CD4-positive, alpha-beta T cell treated with Interleukin-10 for 1 hour (primary cell): ENCODE measurements at places on chromosomes 2 and 18.

GRCh38 chr2:112701052-112701451 lies 19.8 kb upstream of the NT5DC4 start:
- no peak for DNase-seq

DNA sequence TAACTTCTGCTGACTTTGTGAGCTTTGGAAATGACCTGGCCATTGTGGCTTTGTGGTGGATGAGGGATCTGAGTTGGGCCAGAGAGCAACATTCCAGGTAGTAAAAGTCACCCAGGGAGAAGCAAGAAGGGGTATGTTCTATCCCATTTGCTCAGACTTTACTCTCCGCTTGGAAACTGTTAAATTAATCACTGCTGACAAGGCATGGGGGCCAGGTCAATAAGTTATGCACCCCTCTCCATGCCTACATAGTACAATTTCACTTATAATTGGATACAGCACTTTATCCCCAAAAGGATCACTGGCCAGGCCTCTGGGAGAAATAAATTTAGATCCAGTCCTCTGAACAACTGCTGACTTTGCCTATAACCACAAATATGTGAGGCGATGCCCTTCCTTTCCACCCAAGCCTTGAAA lies 92.1 kb downstream of the RPRM start:
- DNase-seq, result no peak

DNA sequence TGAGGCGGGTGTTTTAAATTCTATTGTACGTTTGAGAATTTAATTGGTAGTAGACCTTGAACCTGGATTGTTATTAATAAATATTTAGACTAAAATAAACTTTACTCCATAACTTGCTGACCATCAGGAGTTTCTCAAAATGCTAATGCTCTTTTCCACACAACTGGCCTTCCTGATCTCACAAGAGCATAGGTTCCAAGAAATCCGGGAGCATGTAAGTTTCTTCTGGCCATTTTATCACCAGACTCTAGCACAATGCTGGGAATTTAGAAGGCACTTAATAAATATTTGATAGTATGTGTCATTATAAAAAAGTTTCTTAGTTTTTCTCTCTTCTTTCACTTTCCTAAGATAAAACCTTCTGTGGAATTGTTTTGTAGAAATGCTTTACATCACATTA lies 2047.1 kb downstream of the SUCLG1 start:
- no peak for DNase-seq

DNA sequence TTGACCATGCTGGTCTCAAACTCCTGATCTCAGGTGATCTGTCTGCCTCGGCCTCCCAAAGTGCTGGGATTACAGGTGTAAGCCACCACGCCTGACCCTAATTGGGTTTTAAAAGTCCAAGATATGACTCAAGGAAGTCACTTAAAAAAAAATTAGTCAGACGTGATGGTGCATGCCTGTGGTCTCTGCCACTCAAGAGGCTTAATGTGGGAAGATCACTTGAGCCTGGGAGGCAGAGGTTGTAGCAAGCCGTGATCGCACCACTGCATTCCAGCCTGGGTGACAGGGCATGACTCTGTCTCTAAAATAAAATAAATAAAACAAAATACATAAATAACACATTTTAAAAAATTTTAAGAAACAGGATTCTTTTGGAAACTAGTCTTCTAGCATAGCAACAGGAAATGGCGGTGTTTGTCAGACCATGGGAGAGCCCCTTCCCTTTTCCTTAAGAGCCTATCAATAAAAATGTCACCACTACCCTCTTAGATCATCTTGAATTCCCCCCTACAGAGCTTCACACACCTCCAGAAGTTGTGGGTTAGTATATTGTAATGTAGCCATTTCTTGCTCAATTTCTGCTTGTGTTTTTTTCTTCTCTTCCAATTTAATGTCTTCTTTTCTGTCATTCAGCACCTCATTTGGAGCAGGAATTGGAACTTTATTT lies 20.1 kb downstream of the SFT2D3 start:
- no peak for DNase-seq

GRCh38 chr18:48740851-48741485 lies 202.1 kb downstream of the CTIF start:
- no peak for DNase-seq

- DNase-seq, result no peak
Observed at GRCh38 chr2:126866451-126866850, 32.2 kb upstream of the TEX51 start.

- no peak for DNase-seq
Observed at GRCh38 chr2:232113821-232114220, 152.3 kb downstream of the DIS3L2 start.

DNA sequence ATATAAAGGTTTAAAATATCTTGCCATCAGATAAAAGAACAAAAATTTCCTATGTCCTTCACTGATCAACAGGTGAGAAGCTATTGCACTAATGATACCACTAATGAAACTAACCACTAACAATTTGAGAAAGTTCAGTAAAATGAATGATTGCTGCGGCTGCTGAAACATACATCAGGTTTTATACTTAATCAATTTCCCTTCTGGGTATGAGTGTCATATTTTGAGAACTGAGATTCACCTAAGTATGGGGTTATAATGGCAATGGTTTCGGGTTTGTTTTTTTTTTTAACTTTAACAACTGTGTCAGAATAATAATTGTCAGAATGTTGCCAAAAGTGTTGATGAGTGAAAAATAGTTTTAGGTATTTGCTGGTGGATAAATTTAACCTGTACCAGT lies 151.3 kb upstream of the SLC39A10 start:
- no peak for DNase-seq

DNA sequence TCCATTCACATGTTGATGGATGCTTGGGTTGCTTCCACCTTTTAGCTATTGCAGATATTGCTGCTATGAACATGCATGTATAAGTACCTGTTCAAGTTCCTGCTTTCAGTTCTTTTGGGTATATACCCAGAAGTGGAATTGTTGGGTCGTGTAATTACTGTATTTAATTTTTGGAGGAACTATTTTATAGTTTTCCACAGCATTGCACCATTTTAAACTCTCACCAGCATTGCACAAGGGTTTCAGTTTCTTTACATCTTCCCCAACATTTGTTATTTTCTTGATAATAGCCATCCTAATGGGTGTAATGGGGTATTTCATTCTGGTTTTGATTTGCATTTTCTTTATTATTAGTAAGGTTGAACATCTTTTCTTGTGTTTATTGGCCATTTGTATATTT lies 16.0 kb downstream of the ACTR3 start:
- no peak for DNase-seq

DNA sequence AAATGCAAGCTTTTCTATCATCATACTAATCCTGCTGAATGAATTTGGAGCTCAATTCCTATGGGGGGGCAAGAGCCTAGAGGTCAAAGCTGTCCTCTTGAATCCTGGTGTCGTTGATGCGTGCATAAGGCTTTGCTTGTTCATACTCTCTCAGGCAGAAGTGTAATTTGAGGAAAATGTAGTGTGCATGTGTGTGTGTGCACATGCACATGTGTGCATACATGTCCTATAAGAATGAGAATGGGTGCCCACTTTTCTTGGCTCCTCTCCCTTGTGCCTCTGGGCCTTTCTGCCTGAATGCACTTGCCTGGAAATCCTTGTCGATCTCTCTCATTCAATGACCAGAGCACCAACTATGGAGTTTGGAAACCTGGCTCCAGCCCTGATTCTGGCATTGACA lies 28.5 kb upstream of the C18orf32 start:
- no peak for DNase-seq

DNA sequence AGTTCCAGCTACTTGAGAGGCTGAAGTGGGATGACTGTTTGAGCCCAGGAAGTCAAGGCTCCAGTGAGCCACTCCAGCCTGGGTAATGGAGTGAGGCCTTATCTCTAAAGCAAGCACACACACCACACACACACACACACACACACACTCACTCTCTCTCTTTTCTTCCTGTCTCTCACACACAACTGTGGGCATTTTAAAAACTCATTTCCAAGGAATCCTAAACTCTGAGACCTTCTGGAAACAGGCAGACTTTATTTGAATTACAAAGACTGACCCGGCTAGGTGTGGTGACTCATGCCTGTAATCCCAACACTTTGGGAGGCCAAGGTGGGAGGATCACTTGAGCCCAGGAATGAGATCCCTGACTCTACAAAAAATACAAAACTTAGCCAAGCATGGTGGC lies 21.3 kb downstream of the WDSUB1 start:
- no peak for DNase-seq

DNA sequence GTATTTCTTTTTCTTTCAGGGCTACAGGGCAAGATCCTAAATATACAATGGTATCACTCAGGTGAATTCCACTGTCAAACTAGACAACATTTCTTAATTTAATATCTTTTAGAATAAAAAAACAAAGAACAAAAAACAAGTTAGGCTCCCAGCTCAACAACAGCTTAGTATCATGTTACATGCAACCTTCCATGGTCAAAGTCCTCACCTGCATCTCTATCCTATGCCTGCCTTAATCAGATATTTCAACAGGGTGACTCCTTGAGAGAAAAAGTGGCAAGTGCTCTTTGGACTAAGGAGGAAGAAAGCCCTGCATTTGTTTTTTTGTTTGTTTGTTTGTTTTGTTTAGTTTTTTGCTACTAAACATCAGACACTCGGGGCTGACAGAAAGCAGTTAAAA lies 50.2 kb downstream of the WDFY1 start:
- DNase-seq, result no peak

DNA sequence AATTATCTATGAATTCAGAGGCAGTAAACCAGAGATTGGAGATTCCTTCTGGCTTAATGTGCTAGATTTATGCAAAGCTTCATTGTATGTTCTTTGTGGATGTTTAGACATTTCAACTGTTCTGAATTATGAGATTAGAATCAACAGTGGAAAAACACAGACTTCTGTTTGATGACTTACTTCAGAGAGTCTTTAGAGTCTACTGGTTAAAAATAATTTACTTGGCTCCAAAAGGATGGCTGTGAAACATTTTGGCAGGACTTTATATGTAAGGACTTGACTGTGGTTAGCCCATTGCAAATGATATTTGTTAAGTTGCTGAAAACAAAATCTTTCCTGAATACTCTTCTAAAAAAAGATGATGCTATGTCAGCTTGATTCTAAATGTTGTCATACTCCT lies 25.5 kb upstream of the LRRC30 start:
- DNase-seq, result no peak
